ENCODE measurements at places on chromosomes 3 and 15. TPM values are rescaled to one million over a fixed set of nuclear protein-coding genes. Genes with fewer than 3 reads are reported as not detected.

- peak; percentile 94 for DNase-seq
- H3K4me1 ChIP-seq: peaks cover 59% of the 10 kb centered on the region
- peak overlapping the region; percentile 90 for H3K27ac ChIP-seq
- no peaks in the 10 kb centered on the region for H3K27me3 ChIP-seq
- no peaks in the 10 kb centered on the region for H3K36me3 ChIP-seq
- H3K4me3 ChIP-seq: peak overlapping the region; percentile 78
Observed at GRCh38 chr3:71064956-71065763, 518.4 kb downstream of the FOXP1 start.

- H3K4me3 ChIP-seq: no peak overlapping the region
- no peaks in the 10 kb centered on the region for H3K27me3 ChIP-seq
- peaks cover 10% of the 10 kb centered on the region for H3K36me3 ChIP-seq
Observed at GRCh38 chr15:70826634-70827033, 27.3 kb downstream of the LARP6 start.

DNA sequence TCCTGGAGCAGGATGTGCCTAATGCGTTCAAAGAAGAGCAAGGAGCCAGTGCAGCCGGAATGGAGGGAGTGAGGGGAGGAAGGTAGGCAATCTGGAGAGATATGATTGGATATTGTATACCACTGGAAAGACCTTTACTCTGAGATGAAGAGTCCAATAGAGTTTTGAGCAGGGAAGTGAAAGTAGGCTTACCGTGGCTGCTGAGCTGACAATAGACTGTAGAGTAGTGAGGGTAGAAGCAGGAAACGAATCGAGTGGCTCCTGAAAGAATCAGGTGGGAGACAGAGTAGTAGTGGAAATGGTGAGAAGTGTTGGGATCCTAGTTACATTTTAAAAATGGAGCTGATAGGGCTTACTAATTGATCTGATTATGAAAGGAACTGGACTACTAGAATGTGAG lies 51.8 kb upstream of the NUDT16 start:
- H3K27ac ChIP-seq: no peak overlapping the region
- no peak overlapping the region for H3K4me3 ChIP-seq
- DNase-seq: no peak
- no peaks in the 10 kb centered on the region for H3K4me1 ChIP-seq
- no peaks in the 10 kb centered on the region for H3K36me3 ChIP-seq
- H3K27me3 ChIP-seq: no peaks in the 10 kb centered on the region

The BDH1 gene
- total RNA-seq: 30.4 TPM

- no peaks in the 10 kb centered on the region for H3K27me3 ChIP-seq
- H3K4me3 ChIP-seq: no peak overlapping the region
- no peak overlapping the region for H3K27ac ChIP-seq
- no peaks in the 10 kb centered on the region for H3K4me1 ChIP-seq
Observed at GRCh38 chr3:59320080-59320479, 270.3 kb upstream of the CFAP20DC start.

DNA sequence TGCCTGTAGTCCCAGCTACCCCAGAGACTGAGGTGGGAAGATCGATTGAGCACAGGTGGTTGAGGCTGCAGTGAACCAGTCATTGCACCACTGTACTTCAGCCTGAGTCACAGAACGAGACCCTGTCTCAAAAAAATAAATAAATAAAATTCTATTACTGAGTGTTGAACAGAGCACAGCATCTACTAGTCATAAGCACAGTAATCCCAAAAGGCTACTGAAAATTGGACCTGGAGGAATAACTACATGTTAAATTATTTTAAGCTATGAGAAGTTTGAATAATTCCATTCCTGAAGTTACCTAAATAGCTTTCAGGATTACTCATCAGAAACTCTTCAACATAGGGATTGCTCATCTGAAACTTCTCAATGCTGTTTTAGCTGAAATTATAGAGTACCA lies 43.4 kb downstream of the ARMC8 start:
- H3K4me3 ChIP-seq: no peak overlapping the region
- DNase-seq: no peak
- no peaks in the 10 kb centered on the region for H3K4me1 ChIP-seq
- H3K27ac ChIP-seq: no peak overlapping the region
- peaks cover 92% of the 10 kb centered on the region for H3K36me3 ChIP-seq

The SLC28A2 gene
- not detected for total RNA-seq

GRCh38 chr3:112486811-112487505 lies 12.3 kb downstream of the BTLA start:
- no peak overlapping the region for H3K27ac ChIP-seq
- no peak overlapping the region for H3K4me3 ChIP-seq
- no peaks in the 10 kb centered on the region for H3K36me3 ChIP-seq
- H3K27me3 ChIP-seq: no peaks in the 10 kb centered on the region
- peaks cover 2% of the 10 kb centered on the region for H3K4me1 ChIP-seq
- DNase-seq: no peak

DNA sequence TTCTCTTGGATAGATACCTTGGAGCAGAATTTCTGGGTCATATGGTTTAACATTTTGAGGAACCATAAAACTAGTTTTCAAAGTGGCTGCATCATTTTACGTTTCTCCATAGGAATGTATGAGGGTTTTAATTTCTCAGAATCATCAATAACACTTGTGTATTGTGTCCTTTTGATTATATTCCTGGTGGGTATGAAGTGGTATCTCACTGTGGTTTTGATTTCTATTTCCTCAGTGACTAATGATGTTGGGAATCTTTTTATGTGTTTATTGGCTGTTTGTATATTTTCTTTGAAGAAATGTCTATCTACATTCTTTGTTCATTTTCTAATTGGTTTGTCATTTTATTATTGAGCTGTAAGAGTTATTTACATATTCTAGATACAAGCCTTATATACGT lies 28.8 kb downstream of the CDIN1 start:
- no peak overlapping the region for H3K4me3 ChIP-seq
- H3K27ac ChIP-seq: no peak overlapping the region
- no peaks in the 10 kb centered on the region for H3K4me1 ChIP-seq
- no peaks in the 10 kb centered on the region for H3K27me3 ChIP-seq
- no peaks in the 10 kb centered on the region for H3K36me3 ChIP-seq
- no peak for DNase-seq

DNA sequence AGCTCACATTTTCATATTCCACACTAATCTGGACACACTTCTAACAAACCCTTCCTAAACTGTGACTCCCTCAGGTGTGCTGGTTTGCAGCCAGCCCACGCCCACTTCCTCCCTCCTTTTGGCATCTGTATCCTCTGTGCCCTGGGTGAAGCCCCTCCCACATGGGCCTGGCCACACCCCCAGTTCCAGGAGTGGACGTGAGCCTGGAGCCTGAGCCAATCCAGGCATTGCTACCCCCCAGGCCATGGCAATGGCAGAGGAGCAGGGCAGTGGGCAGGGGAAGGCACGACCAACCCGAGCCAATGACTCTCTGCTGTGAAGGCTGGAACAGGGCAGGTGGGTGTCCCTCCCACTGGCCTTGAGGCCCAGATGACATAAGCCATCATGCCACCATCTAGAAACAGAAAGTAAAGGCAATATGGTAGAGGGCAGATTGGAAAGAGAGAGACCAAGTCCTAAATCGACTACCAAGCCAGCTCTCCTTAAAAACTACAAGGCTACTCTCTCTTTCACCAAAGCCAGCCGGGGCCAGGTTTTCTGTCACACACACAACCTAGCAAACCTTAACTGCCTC lies 18.6 kb downstream of the FAM174B start:
- H3K27ac ChIP-seq: peak overlapping the region; percentile 80
- H3K36me3 ChIP-seq: no peaks in the 10 kb centered on the region
- DNase-seq: peak; percentile 91
- H3K27me3 ChIP-seq: no peaks in the 10 kb centered on the region
- no peak overlapping the region for H3K4me3 ChIP-seq

The CISH gene
- 41.1 TPM for total RNA-seq

The GHRL gene
- total RNA-seq: 1.7 TPM
